ENCODE measurements at places on chromosomes 3 and 15. TPM values are rescaled to one million over a fixed set of nuclear protein-coding genes. Genes with fewer than 3 reads are reported as not detected.

DNA sequence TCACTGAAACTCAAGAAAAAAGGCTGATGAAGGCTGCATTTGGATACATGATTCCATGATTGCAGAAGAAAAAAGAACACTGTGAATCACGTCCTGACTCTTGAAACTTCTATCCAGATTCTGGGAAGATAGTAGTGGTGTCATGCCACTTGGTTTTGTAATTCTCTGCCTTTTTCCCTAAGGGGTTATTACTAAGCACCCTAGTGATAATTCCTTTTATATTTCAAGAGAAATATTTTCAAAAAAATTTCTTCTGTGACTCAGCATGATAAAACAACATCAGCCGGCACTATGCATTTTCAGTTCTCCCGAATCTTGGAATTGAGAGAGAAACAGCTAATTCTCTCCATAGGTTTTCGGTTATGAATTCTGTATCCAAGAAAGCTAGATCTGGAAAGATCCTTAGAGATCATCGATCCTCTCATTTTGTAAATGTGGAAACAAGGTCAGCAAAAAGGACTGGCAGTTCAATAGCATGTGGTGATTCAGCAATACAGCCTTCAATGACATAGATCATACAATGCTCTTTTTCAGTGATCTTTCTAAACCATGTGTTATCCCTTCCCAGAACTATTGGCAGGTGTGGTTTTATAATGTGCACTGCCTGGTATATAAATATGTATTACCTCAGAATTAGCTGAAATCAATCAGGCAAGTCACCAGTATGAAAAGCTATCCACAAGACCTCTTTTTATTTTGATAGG, 42.6 kb upstream of the TP63 start:
- DNase-seq: no peak

GRCh38 chr3:31086698-31087097, 192.2 kb upstream of the GADL1 start:
- no peak for DNase-seq

The SPINK8 gene
- total RNA-seq: not detected

The IMPG2 gene
- 0.11 TPM for total RNA-seq

The CSK gene
- 45.5 TPM for total RNA-seq

DNA sequence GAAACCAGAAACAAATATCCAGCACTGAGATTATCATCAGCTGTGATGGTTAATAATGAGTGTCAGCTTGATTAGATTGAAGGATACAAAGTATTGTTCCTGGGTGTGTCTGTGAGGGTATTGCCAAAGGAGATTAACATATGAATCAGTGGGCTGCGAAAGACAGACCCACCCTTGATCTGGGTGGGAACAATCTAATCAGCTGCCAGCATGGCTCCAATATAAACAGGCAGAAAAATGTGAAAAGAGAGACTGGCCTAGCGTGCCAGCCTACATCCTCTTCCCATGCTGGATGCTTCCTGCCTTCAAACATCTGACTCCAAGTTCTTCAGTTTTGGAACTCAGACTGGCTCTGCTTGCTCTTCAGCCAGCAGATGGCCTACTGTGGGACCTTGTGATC, 869.5 kb downstream of the SI start:
- no peak for DNase-seq
